A549 treated with GW870086 at 1 μM for 4 hours (cell line): ENCODE measurements at places on chromosomes 2 and 18. TPM values are rescaled to one million over a fixed set of nuclear protein-coding genes. Genes with fewer than 3 reads are reported as not detected.

Gene GRB14
- total RNA-seq: 6.2 to 8.4 TPM (median 6.8 TPM) in 5 replicates

Gene LAMA1
- 0.13 to 0.30 TPM (median 0.15 TPM) in 5 replicates for total RNA-seq

Gene CCDC68
- total RNA-seq: 2.4 to 4.2 TPM (median 3.2 TPM) in 5 replicates

Gene POTEI
- 0.07 TPM in 1 of 5 replicates, not detected in the others for total RNA-seq

Gene TRIM43
- 0.13 TPM in 1 of 5 replicates, not detected in the others for total RNA-seq

Gene RAX
- not detected in 5 replicates for total RNA-seq

Gene ADAM23
- total RNA-seq: 5.5 to 9.9 TPM (median 9.5 TPM) in 5 replicates
